ENCODE measurements at places on chromosomes 12 and 14.

GRCh38 chr12:32178341-32179010 lies 71.8 kb downstream of the BICD1 start:
- no peak for DNase-seq

GRCh38 chr14:87989221-87989955 lies 3.6 kb downstream of the GALC start:
- no peak for DNase-seq

GRCh38 chr12:57089271-57090245 lies 644 bp downstream of the NAB2 start:
- DNase-seq = peak; percentile 67

DNA sequence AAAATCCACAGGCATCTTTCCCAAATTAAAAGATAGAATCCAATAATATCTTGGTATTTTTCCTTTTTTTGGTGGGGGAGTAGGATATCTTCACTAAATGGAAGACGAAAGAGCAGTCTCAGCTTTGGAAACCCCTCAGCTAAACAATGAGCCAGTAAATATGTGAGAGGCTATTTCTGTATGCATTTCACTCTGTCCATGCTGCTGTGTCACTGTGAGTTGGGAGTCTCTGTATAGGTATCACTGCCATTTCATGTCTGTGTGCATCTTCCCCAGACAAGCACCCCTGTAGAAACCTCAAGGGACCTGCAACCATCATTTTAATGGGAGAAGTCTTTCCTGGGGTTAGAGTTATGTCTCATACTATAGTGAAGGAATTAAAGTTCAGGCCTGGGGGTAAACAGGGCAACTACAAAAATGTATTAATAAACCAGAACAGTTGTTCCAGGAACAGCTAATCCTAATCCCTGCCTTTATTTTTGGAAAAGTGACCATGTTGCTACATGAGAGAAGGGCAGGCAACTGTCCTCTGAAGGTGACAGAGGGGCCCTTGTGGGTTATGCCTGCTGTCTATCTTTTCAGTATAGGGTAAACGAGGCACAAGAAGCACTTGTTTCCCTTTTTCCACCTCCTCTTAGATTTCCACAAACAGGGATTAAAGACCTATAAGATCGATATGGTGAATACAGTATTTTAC lies 11.3 kb upstream of the STAC3 start:
- DNase-seq = no peak

GRCh38 chr12:115375186-115375991 lies 691.4 kb upstream of the TBX3 start:
- no peak for DNase-seq

- no peak for DNase-seq
Measured at GRCh38 chr14:69672356-69672755, 61.0 kb downstream of the SUSD6 start.

- no peak for DNase-seq
Measured at GRCh38 chr14:89332031-89332430, 85.0 kb downstream of the FOXN3 start.

DNA sequence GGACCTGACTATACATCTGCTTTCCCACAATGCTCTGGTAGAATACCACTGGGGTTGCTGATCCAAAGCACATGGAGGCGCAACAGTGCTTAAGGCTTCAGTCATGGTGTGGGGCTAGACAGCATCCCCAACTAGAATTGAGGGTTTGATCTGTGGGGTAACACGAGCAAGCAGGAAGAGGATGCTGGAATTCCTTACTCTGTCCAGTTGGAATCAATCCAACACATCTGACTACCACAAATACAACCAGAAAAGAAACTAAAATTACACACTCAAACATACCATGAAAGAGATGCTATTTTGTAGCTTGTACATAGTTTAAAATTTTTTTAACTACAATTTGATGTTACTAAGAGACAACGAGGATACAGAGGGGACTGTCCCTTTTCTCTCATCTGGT lies 40.4 kb upstream of the GTF2A1 start:
- DNase-seq = no peak
